CD4-positive, alpha-beta T cell treated with Interferon alpha-2 for 1 hour (primary cell): ENCODE measurements at places on chromosomes 11 and 22.
A peak's percentile ranks its signal among the peaks of the same experiment; 100 is the strongest.

- no peak for DNase-seq
Measured at GRCh38 chr11:76689313-76690260, 19.0 kb upstream of the LRRC32 start.

- DNase-seq = no peak
Measured at GRCh38 chr11:114158421-114158820, 98.9 kb downstream of the ZBTB16 start.

GRCh38 chr11:45318516-45318915 lies 32.4 kb upstream of the SYT13 start:
- no peak for DNase-seq

DNA sequence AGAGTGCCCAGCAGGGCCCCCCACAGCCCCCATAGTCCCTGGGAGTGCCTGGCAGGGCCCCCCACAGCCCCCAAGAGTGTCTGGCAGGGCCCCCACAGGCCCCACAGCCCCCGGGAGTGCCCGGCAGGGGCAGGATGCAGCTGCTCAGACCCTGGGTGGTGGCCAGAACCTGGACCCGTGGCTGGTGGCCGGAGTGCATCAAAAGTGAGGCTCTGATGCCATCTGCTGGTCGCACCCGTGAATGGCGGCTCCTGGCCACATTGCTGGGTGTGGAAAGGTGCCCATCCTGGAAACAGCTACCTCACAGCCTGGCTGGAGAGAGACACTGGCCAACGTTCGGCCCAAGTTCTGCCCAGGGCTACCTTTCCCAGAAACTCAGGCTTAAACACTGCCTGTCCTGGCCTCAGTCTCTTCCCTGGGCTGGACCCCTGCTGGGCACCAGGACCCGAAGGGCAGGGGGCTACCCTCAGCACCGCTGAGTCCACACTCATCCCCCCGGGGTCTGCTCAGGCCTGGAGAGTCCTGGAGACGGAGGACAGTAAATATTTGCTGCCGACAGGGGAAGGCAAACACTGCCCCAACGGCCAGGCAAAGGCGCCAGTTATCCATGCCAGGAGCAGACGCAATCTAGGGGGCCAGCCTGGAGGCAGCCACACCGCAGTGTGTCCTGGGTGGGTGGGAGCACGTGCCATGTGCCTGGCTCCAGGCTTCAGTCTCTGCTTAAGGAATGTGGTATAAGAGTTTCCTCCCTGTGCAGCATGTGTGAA lies 4.4 kb downstream of the INS start:
- DNase-seq = peak; percentile 45

DNA sequence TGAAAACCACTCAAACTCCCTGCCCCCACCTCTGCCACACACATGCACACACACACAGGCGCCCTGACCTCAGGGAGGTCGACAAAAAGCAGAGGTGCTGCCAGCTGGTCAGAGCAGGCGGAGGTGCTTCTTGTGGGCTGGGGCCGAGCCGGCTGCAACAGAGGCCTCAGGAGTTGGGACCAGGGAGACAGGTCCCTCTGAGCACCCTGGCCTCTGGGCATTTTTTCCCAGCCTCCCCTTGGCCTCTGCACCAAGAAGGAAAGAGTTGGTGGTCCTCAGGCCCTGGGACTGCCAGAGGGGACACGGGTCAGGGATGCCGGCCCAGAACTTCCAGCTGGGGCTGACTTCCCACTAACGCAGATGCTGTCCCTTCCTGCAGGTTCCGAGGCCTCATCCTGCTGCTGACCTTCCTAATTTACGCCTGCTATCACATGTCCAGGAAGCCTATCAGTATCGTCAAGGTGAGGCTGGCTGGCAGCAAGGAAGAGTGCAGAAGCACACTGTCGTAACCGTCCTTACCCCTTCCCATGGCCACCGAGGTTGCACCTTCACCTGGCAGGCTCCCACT lies 13.4 kb downstream of the SLC37A2 start:
- no peak for DNase-seq

- DNase-seq = no peak
Measured at GRCh38 chr11:62128835-62129234, 5.0 kb downstream of the INCENP start.

- no peak for DNase-seq
Measured at GRCh38 chr22:49100773-49101172, 726.9 kb downstream of the BRD1 start.

DNA sequence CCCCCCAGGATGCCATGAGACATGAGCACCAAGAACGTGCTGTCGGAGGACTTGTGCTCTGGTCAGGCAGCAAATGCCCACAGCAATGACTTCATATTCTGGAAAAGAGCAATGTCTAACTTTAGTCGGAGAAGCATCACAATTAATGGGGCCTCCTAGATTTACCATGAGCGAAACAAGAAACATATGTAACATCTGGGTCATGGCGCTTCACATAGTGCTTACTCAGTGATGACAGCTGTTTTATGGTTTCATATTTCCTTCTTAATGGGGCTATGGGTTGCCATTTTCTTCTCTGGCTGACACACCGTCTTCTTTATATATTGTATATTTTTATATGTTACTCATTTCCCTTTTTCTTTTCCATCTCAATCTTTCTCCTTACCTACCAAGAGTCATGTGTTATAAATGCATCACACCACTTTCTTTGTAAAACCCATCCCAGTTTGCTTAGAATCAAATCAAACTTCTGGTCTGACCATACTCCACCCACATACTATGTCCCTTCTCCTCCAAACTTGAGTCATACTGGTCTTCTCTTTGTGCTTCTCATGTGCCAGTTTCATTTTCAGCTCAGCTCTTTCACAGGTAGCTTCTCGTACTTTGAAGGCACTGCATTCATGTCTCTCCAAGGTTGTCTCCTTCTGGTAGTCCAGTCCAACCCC lies 9.4 kb upstream of the CASP12 start:
- no peak for DNase-seq

- DNase-seq = peak; percentile 27
Measured at GRCh38 chr11:70471254-70471653, 72.9 kb downstream of the CTTN start.

- no peak for DNase-seq
Measured at GRCh38 chr11:110891411-110891810, 179.2 kb upstream of the ARHGAP20 start.

GRCh38 chr11:66302656-66303055 lies 11.0 kb downstream of the TMEM151A start:
- no peak for DNase-seq

GRCh38 chr11:116510886-116511650 lies 261.7 kb downstream of the BUD13 start:
- no peak for DNase-seq

- peak; percentile 78 for DNase-seq
Measured at GRCh38 chr11:250740-251299, 14.0 kb downstream of the PSMD13 start.

- DNase-seq = no peak
Measured at GRCh38 chr22:28630177-28630574, 49.5 kb downstream of the TTC28 start.

DNA sequence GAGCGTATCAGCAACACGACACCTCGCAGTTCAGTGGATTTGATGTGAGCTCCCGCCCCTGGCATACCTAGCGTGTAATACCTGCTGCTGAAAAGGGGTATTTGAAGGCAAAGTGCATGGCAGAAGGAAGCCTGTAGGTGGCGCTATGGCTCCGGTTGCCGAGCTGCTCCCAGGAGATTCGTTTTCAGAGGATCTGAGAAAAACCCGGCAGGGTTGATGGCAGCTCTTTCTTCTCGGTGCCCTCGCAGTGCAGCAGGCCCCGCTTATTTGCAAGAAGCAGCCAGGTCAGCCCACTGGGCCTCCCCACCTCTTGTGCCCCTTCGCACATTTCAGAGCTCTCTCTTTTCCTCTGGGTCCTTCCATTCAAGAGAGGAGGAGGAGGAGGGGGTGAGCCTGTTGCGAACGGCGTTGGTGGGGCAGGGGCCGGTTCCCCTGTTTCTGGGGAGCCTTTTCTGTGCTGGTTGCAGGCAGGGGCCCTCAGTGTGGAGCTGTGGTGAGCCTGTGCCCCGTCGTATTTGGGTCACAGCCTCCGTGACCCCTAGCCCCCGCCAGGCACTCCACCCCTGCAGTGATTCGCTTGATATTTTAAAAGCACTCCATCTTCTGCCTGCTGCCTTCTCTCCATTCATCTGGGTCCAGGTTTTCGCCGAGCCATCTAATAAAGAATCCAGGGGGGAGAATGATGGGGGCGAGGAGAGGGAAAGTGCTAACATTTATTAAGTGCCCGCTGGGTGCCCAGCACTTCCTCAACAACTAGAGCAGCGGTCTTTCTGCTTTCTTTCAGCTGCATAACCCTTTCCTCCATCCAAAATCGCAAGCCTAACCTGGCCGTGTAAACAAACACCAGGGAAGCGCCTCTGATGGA lies 85.3 kb upstream of the SYT13 start:
- DNase-seq = peak; percentile 70

DNA sequence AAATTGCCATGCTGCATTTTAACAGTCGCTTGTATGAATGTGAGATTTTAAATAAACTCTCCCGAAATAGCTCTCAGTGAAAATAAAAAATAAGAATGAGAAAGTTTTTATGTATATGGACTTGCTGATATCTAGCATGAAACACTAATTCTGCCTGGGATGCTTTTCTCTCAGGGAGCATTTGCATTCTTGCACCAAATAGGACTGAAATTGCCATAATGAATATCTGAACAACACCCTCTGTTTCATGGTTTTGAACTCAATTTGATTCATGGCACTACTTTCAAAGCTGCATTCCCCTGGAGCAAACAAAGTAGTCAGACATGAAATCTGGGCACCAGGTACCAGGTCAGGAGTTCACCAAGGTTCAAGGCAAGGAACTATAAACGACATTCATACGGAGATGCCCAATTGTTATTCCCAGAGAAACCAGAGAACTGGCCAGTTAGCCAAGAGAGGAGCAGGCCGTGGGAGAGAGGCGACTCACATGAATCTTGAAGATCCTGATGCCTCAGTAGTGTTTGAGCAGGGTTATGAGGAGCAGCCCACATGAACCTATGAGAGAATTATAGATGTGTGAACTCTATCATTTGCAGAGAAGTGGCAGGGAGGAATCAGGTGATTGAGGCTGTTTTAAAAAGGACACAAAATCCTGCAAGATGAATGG lies 270.6 kb upstream of the ZC3H12C start:
- no peak for DNase-seq

- DNase-seq = no peak
Measured at GRCh38 chr11:107757661-107758060, 45.8 kb upstream of the SLN start.

GRCh38 chr11:32451808-32452207 lies 16.5 kb upstream of the WT1 start:
- no peak for DNase-seq

- DNase-seq = no peak
Measured at GRCh38 chr11:94175535-94175934, 46.9 kb downstream of the PANX1 start.

DNA sequence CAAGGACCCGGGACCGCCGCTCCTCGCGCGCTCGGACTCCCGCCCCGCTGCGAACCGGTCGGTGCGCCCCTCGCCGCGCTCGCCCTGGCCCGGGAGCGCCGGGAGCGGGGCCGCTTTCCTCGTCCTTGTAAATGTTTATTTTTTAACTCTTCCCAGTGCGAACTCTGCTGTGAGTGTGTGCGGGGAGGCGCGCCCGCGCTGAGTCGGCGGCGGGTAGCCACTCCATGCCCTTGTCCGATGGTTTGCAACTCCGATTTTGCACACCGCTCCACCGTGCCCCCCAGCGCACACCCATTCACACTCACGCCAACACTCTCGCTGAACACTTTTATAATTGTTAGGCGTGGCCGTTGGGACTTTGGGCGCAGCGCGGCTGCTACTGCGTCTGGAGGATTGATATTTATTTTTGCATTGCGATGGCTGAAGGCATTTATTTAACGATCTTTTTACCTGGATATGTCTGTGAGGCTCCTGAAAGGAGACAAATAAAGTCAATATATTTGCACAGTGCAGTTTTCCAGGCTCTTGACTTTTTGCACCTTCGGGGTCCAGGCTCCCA lies 1.0 kb downstream of the C11orf96 start:
- DNase-seq = no peak

GRCh38 chr11:91067666-91068065 lies 844.8 kb upstream of the CHORDC1 start:
- DNase-seq = no peak

DNA sequence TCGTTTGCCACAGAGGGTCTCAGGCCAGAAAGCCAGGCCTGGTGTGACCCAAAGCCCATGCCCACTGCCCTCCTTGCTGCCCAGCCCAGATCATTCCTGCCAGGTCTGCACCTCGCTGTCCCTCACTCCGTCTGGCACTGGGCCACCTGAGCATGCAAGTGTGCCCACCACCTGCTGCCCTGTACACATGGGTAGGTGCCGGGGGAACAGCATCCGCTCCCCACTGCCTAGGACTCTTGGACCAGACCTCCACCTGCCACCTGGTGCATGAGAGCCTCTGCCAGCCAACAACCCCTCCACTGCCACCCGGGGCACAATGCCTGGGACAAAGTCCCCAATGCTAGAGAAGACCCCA lies 12.5 kb downstream of the MGAT3 start:
- no peak for DNase-seq

DNA sequence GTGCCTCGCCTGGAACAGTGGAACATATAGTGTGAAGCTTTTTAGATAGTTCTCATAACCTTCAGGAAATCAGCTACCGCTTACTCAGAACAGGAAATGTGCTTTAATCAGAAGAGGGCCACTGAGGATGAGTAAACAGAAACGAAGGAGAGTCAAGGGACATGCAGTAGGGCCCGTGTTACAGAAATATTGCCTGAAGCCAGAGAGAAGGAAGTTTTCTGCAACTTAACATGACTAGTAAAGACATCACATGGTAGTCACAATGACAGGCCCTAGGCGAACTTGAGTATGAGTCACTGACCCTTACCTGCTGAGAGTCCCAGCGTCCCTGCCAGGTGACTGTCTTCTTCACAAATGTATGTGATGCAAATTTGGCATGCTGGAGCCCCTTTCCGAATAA lies 39.4 kb downstream of the CARD18 start:
- DNase-seq = peak; percentile 11

- no peak for DNase-seq
Measured at GRCh38 chr11:117314840-117315239, 1.2 kb downstream of the BACE1 start.

DNA sequence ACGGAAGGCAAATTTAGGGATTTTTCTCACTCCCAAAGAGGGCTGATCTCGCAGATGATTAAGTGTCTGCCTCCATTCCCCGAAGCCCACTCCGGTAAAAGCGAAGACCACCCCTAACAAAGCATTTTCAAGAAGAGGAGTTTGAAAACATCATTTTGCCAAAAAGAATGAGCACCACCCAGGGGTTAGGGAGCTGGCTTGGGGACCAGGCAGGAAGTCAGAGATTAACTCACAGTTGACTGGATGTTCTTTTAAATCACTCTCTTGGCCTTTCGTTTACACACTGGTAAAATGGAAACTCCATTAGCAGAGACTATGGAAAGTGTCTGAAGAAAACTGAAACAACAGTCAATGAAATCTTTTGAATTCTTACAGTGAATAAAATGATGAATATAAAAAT lies 7.9 kb upstream of the TRIM44 start:
- DNase-seq = no peak

GRCh38 chr11:111479666-111480065 lies 32.5 kb downstream of the BTG4 start:
- no peak for DNase-seq
